ENCODE measurements at places on chromosomes 2 and 18.
A peak's percentile ranks its signal among the peaks of the same experiment; 100 is the strongest.

DNA sequence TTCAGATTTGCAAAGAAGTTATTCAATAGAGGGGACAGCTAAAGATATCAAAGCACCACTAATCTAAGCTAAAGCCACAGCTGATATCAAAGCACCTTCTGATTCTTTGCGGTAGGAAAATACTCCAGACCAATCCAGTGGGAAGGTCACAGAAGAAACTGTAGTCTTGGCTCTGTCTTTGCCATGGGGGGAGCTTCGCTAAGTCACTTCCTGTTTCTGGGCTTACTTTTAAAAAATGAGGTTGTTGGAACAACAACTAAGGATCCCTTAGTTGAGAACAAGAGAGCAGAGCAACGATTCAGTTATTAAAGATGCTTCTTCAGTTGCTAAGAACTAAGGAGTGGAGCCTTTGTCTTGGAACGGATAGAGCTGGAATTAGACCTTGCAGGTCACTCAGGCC lies 12.2 kb downstream of the LPIN1 start:
- H3K27me3 ChIP-seq: no peaks in the 10 kb centered on the region
- no peak overlapping the region for H3K4me3 ChIP-seq
- peaks cover 8% of the 10 kb centered on the region for H3K4me1 ChIP-seq
- H3K36me3 ChIP-seq: no peaks in the 10 kb centered on the region
- H3K27ac ChIP-seq: no peak overlapping the region

DNA sequence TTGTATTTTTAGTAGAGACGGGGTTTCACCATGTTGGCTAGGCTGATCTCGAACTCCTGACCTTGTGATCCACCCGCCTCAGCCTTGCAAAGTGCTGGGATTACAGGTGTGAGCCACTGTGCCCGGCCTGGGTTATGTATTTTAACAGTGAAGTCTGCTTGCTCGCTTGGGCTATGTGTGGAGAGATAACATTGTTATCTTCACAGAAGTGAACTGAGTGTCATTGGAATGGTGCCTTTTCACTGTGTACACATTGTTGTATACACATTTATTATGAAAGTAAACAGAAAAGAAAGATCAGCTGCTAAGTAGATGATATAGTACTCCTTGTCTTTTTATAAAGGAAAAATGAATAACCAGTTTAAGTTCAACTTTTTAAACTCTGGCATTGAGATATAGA lies 30.4 kb downstream of the RNF138 start:
- no peaks in the 10 kb centered on the region for H3K27me3 ChIP-seq
- DNase-seq: peak; percentile 9

GRCh38 chr18:506264-506663 lies 5.8 kb upstream of the COLEC12 start:
- H3K36me3 ChIP-seq: no peaks in the 10 kb centered on the region
- no peak overlapping the region for H3K4me3 ChIP-seq
- H3K27me3 ChIP-seq: no peaks in the 10 kb centered on the region
- 0 out of 2 replicates have a peak, but pooled peaks cover 8% of the 10 kb centered on the region for H3K4me1 ChIP-seq

GRCh38 chr2:8543383-8544170 lies 138.3 kb upstream of the ID2 start:
- H3K4me1 ChIP-seq: peaks cover 10% of the 10 kb centered on the region
- H3K4me3 ChIP-seq: no peak overlapping the region
- DNase-seq: no peak
- H3K27ac ChIP-seq: no peak overlapping the region
- no peaks in the 10 kb centered on the region for H3K36me3 ChIP-seq

GRCh38 chr2:50956886-50957285 lies 75.0 kb downstream of the NRXN1 start:
- DNase-seq: no peak
- no peaks in the 10 kb centered on the region for H3K36me3 ChIP-seq
- no peaks in the 10 kb centered on the region for H3K27me3 ChIP-seq
- H3K27ac ChIP-seq: no peak overlapping the region
- H3K4me3 ChIP-seq: no peak overlapping the region

DNA sequence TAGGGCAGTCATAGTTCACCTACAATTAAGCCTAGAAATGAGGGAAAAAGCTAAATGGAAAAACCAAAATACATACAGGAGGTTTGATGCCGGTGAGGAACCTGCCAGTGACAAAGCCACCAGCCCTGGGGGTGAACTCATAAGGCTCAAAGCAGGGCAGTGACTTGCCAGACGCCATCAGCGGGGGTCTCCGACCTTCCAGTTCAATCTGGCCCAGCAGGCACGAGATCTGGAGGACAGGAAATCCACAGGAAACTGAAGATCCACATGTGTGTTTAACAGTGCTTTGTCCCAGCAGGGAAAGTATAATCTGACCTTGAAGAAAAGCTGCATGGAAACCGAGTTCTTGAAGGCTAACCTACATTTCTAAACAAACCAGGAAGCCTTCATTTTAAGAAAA lies 60.1 kb downstream of the POLR1A start:
- H3K27ac ChIP-seq: no peak overlapping the region
- peaks cover 56% of the 10 kb centered on the region for H3K36me3 ChIP-seq
- H3K27me3 ChIP-seq: no peaks in the 10 kb centered on the region
- H3K4me3 ChIP-seq: no peak overlapping the region
- DNase-seq: no peak

Measured in HepG2 (cell line).